SHP77 (cell line): ENCODE measurements at places on chromosomes 6 and 20.

DNA sequence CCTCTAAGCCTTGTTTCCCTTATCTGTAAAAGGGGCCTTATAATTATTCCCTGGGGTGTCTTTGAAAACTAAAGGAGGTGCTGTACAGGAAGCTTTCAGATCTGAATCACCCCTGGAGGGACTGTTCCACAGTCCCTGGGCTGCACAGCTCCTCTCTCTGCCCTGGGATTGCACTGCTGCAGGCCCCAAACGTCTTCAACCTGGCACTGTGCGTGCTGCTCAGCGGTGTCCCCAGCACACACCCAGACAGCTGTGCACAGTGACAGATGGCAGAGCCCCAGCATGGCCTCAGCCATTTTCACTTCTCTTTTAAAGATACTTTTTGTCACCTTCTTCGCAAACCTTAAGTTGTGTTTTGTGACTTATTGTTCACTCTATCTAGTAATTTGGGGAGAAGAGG lies 50.7 kb upstream of the INSM1 start:
- peak; percentile 43 for DNase-seq

DNA sequence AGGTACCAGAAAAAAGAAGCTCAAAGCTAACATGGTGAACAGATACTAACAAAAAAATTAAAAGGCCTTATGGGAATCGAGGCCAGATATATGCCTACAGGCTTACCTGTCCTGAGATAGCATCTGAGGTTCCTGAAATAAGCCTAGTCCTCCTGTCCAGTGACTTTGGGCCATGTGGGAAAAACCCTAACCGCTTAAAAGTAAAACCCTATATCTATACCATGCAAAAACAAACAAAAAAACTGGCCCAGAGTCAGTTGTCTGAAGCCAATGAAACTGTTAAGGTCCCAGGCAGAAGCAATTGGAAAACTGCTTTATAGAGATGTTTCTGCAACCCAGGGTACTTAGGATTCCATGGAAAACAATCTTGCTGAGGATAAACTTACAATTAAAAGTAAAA lies 122.9 kb downstream of the HIVEP1 start:
- no peak for DNase-seq

DNA sequence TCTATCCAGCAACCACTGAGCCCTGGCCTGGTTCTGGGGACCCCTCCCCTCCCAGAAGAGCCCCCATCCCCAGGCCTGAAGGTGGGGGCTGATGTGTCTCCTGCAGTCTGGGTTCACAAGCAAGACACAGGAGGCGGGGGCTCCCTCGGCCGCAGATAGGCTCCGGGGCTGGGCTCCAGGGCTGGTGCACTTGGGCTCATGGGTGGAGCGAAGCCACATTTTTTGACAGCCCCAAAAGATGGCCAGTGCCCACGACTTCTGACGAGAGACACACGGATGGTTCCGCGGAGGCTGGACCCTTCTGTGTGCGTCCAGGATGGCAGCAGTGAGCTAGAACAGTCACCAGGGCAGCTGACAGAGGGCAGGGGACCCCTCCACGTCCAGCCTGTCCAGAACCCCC lies 57.1 kb upstream of the GATA5 start:
- DNase-seq = no peak

GRCh38 chr6:130697271-130697994 lies 129.8 kb upstream of the SMLR1 start:
- DNase-seq = no peak

DNA sequence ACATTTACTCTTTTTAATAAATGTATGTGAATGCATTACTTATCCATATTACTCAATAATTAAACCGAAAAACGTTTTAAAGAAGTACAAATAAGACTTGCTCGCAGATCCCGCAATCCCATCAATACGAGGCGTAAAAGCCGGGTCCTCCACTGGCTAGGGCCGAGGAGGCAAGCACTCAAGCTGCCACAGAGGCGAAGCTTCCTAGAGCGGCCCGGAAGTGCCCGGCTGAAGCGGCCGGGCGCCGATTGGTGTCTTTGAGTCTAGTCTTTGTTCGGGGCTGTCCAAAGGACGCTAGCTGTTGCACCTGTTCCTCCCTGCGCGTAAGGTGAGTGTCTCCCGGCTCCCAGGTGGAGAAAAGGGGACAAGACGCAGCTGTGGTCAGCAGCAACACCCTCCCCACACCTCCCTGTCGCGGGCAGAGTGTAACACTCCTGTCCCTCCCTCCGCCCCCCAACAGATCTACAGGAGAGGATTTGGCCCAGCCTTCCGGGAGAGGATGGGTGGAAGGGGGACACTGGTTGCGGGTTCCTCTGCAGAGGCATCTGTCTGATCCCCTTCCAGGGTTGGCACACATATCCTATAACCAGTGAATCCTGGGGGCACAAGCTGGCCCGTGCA lies at the start of gene ZSCAN16:
TSS of gene ZSCAN16 (plus strand) at position 260 of the 621 bp plus-strand sequence. CDS start 835 bp downstream, outside the sequence.
- peak; percentile 75 for DNase-seq

- no peak for DNase-seq
Measured at GRCh38 chr6:34152806-34153520, 7.1 kb upstream of the GRM4 start.

GRCh38 chr20:8587810-8588209 lies 455.7 kb downstream of the PLCB1 start:
- DNase-seq = no peak

GRCh38 chr6:1917626-1918371 lies 308.1 kb downstream of the FOXC1 start:
- DNase-seq = no peak

- DNase-seq = no peak
Measured at GRCh38 chr6:165223101-165223500, 86.3 kb downstream of the C6orf118 start.

DNA sequence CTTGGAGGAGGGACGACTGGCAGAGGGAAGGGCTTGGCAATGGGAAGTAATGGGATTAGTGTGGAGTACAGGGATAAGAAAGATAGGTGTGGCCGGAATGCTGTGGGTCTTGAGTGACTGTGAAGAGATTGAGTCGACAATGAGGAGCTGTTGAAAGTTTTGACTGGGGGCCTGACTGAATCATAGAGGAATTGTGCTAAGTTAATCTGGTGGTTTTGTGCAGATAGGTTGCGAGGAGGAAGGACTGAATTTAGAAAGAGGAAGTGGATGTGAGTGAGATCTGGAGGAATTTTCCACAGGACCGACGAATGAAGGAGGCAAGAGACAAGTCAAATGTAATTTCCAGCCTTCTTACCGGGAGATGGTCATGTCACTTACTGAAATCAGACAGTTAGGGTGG lies 143.9 kb upstream of the RALGAPA2 start:
- no peak for DNase-seq

GRCh38 chr6:11755725-11756124 lies 22.9 kb downstream of the ADTRP start:
- no peak for DNase-seq

DNA sequence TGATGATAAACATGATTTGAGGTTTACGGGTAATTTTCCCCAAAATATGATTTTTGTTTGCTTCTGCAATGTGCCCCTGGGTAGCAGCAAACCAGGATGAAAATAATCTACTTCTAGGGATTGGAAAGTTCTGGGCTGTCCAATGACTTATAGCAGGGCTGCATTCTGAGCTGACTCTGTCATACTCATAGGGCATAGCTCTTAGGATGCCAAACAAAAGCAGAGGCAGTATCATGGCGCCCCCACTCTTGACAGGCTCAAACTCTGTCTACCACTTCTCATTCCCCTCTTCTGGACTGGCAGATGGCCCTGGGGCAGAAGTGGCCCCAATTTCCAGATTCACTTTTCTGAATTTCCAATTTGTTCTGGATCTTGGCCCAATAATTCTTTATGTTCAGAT lies 10.3 kb downstream of the SERPINB1 start:
- no peak for DNase-seq

- DNase-seq = no peak
Measured at GRCh38 chr20:63968136-63968927, 1.4 kb downstream of the ZNF512B start.

DNA sequence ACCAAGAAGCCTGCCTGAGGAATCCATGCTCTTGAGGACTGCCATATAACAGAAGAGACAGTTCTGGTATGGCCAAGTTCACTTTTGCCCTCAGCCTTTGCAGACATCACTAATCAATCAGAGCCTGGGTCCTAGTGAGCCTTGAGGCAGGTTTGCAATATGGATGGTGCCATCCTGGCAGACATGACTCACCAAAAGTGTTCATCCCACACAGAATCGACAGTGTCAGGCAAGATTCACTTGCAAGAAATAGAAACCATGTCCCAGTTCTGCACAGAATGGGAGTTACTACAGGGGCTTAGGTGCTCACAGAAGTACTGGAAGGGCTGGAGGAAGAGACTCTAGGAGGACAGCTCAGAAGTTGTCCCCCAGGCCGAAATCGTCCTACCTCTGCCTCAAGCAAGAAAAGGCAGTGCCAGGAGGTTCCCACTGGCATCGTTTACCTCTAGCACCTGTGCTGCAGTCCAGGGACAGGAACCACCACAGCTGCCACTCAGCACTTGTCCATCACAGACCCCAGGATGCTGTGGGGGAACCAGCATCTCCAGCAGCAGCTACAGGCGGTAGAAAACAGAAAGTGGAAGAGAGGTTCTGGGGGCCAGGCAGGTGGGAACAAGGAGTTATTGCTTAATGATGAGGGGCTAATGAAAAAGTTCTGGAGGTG lies 42.6 kb upstream of the PHACTR3 start:
- no peak for DNase-seq

- DNase-seq = no peak
Measured at GRCh38 chr20:60211618-60212463, 253.6 kb downstream of the CDH26 start.

DNA sequence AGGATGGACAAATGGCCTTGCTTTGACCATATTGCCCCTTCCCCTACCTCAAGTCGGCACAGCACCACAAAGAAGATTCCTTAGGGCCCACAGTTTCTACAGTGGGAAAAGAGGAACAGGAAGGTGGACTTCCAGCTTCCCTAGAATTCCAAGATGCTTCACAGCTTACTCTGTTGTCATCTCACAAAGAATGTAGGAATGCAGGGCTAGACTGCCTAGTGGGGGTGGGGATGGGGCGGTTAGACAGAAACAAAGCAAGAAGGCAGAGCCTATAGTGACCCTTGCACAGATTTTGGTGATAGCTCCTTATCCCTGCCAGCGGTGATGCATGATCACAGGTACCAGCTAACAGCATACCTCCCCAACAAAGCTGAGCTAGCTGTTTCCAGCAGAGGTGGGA lies 607.6 kb upstream of the MAN1A1 start:
- no peak for DNase-seq

GRCh38 chr6:164982389-164982788 lies 327.0 kb downstream of the C6orf118 start:
- DNase-seq = no peak

- DNase-seq = no peak
Measured at GRCh38 chr20:20608641-20609040, 103.8 kb downstream of the RALGAPA2 start.

- no peak for DNase-seq
Measured at GRCh38 chr20:36249450-36249849, 13.2 kb downstream of the AAR2 start.

- DNase-seq = peak; percentile 11
Measured at GRCh38 chr20:60136645-60137401, 178.6 kb downstream of the CDH26 start.

GRCh38 chr6:169215201-169215681 lies 38.4 kb downstream of the THBS2 start:
- DNase-seq = no peak

GRCh38 chr6:156645097-156645496 lies 132.1 kb upstream of the ARID1B start:
- DNase-seq = no peak

GRCh38 chr20:5173751-5174150 lies 46.9 kb downstream of the CDS2 start:
- DNase-seq = no peak

- DNase-seq = peak; percentile 58
Measured at GRCh38 chr6:33761922-33762629, 15.4 kb upstream of the IP6K3 start.

DNA sequence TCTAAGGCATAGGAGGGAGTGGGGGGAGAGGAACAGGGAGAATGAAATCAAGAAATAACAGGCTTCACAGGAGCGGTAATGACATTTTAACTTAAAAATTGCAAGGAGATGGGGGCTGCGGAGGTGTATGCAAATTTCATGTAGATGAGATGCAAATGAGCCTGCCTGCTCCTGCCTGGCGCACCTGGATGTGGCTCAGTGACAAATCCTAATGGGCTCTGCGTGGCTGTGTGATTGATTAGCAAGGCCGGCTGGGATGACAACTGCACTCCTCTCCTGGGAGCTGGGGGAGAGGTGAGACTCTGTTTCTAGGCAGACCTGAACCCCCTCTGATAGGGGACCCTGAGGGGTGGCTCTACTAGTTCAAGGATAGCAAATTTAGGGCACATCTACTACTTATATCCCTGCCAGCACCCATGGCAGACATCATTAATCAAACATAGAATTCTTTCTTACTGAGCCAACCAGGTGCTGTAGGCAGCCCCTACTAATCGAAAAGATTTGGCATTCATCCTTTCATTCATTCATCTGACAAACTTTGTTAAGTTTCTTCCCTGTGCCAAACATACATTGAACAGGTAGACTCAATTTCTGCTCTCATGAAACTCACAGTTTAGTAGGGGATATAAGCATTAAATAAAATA lies 38.4 kb upstream of the TGM2 start:
- DNase-seq = no peak

DNA sequence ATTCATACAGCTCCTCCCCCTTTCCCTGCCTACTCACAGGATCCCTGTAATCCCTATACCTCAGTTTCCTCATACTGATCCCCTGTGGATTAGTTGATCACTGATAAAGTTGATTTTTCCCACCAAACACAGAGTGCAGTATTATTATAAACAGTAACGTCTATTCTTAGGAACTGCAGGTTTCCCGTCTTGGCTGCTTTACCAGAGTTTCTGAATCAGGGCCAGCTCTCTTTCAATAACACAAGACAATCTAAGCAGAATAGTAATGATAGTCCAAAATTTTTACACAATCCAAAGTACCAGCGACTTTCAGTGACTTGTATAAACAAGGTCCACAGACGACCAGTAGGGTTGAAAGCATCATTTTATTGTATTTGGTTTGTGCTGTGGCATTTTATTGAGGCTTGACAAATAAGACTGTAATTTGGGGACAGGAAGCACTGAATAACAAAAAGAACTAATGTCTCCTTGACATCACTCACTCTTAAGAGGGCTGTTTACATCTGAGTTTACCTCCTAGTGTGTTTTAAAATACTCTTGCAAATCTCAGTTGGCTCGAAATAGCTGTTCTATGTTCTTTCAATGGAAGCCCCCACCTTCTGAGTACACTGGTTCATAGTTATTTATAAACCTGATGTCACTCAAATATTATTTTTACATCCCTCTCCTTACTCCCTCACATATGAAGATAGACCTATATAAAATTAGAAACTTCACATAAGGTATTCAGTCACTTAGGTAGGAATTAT lies 6.1 kb upstream of the JARID2 start:
- DNase-seq = no peak
